ENCODE measurements at places on chromosomes 3 and 15.

DNA sequence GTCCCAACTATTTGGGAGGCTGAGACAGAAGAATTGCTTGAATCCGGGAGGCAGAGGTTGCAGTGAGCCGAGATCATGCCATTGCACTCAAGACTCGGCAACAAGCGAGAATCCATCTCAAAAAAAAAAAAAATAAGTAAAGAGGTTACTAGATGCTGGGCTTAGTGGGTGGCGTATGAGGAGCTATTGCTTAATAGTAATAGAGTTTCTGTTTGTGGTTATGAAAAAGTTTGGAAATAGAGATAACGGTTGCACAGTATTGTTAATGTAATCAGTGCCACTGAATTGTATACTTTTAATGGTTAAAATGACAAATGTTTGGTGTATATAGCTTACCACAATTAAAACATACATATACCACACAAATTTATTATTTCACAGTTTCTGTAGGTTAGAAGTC is 14.7 kb upstream of the HHATL start:
- DNase-seq, result no peak

- DNase-seq, result no peak
These were observed 251.1 kb upstream of the ST8SIA2 start for GRCh38 chr15:92142242-92143232.

DNA sequence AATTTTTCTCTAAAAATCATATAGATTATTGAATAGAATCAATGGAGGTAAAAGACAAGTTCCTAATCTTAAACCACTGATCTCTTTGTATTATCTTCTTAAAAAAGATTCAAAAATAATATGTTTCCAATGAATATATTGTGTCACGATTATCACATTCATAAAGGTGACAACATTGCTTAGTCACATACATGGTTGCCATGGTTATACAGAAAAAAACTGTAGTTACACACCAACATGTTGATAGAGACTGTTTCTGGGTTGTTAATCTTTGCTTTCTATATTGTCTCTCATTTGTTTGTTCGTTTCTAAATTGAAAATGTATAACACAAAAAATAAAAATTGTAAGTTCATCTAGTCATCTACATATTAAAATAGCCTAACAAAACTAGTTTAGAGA is 376.0 kb upstream of the ALCAM start:
- no peak for DNase-seq

DNA sequence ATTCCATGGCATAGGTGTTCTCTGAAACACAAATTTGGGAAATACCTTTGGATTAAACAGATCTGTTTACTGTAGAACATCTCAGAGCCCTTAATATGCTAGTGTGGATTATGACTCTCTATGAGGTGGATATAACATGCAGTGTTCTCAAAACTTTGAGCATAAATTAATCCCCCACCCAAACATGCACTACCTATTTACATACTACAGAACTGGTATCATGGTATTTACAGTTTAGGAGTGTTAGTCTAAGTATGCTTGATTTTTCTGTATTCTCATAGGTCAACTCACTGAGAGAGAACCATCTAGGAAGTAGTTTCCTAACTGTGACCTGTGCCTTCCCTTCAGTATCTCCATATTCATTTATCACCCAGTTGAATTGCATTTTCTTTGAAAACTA is 30.9 kb upstream of the ZNF609 start:
- DNase-seq, result no peak

DNA sequence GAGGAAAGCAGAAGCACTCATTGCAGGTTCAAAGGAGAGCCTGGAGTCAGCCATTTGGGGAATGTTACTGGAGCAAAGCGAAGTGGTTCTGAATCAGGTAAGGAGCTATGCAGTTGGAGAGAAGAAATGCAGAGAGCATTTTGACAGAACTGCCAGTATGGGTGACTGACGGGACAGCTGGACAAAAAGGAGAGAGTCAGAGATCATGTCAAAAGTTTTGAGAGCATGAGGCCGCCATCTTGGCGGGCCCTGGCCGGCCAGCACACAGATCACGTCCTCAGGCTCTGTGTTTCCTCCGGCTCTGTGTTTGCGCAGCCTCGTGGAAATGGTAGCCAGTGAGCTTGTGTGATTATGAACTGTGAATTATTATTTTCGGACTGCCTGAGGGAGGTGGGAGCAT is 29.8 kb upstream of the UBE3A start:
- DNase-seq, result no peak

GRCh38 chr3:5035692-5036391 is 56.6 kb downstream of the BHLHE40 start:
- no peak for DNase-seq

GRCh38 chr3:15345066-15345607 is 12.8 kb upstream of the SH3BP5 start:
- DNase-seq, result no peak

DNA sequence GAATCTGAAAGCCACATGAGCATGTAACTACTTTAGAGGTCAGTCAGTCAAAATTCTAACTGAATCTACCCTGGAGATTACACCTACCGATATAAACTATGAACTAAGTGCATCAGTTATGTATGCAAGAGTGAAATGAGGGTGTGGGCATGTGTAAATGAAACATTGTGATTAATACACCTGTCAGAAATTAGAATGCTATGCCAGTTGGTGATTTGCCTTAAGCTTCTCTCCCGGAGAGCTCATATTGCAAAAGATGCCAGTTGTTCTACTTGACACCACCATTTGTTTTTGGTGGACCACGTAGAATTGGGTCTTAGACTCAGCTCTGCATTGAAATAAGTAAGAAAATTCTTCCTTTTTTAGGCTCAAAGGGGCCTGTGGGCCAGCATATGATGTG is 91.0 kb upstream of the KBTBD8 start:
- no peak for DNase-seq

DNA sequence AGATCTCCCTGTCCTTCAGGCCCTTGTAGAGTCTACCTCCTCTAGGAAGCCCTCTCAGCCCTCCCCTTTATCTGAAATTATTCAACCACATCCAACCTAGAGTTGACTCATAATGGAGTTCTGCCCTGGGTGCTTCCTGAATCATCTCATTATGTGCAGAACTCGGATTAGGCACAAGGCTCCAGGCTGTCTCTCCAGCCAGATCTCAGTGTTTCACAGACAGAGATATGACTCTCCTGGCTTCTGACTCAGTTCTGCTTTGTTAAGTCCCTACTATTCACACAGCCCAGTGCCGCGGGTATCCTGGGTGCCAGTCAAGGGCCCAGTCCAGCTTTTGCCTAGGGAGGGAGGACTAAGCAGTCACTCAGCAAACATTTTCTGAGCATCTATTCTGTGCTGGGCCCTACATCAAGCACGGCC is 9.3 kb downstream of the STRA6 start:
- DNase-seq, result no peak

- DNase-seq, result no peak
These were observed 30.1 kb upstream of the MNS1 start for GRCh38 chr15:56495053-56495452.

DNA sequence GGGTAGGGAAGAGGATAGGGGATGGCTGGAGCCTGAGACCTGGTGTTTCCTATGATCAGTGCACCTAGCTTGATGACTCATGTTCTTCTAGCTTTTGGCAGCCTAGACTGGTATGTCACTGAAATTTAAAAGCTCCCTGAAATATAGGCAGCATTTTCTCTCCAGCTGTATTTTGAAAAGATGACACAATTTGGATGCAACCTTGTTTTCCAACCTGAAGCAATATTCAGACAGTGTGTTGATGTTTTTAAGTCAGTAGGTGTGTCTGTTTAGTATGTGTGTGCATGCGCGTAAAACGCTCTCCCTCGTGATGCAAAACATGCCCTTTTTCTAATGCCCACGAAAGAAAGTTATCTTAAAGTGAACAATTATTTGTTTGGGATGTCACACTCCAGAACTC is 58.5 kb downstream of the RPL22L1 start:
- DNase-seq, result no peak

DNA sequence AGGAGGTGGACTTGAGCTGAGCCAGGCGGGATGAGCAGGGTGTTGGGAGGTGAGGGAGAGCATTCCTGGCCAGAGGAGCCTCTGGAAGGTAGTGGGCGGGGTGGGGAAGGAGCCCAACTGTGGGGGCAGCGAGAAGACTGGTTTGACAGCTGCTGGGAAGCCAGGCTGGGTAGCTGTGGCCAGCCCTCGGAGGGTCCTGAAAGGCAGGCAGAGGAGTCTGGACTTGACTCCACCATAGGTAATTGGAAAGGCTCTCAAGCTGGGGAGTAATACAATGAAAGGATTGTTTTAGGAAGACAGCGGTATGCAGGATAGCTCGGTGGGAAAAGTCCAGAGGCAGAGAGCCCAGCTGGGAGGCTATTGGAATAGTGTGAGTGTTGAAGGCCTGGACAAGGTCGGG is 17.2 kb downstream of the EPHB3 start:
- no peak for DNase-seq

- peak; percentile 53 for DNase-seq
These were observed 6.9 kb upstream of the PPP1R2 start for GRCh38 chr3:195549931-195550519.

- no peak for DNase-seq
These were observed 110.4 kb downstream of the EDEM1 start for GRCh38 chr3:5297895-5298294.

- no peak for DNase-seq
These were observed 28.1 kb upstream of the CD200R1L start for GRCh38 chr3:112874725-112875124.

GRCh38 chr3:55267206-55267930 is 219.7 kb downstream of the WNT5A start:
- DNase-seq, result no peak

DNA sequence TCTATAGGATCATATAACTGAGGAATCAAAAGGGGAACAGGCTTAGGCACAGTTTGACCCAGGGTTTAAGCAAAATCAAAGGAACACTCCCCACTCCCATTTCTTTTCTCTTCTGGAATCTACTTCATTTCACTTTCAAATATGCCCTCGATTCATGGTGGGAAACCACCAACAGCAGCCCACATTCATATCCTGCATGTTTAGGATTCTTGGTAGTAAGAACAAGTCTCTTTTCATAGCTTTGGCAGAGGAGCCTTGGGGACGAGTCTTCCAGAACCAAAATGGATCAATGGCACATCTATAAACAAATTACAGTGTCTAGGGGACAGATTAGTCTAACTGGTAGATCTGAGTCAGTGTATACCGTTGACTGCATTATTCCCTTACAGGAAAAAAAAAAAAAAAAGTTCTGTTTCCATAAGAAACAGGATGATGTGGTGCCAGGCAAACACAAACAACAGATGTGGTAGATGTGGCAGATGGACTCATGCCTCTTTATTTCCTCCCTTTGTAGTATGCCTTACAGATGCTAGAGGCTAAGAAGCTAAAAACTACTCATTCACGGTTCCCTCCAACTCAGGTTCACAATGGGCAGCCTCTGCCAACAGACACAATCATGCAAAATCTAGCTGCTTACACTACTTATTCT is 578.3 kb upstream of the ADAMTS9 start:
- DNase-seq, result no peak

DNA sequence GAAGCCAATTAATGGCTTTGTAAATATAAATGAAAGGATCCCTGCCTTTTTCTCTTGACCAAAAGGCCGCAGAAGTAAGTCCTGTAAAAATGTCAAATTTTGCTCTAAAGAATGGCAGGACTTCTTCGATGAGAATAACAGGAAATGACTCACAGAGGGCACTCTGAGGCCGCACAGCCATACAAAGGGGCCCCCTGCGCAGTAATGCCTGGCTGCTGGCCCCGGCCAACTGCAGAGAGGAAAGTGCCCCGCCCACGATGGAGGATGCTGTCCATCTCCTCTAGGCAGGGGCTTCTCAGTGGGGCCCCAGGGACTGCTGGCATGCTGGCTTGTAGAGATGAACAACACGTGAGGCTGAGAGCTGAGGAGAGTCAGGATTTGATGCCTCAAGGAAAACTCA is 18.1 kb upstream of the SCN10A start:
- DNase-seq, result no peak

GRCh38 chr15:67945951-67946700 is 106.3 kb upstream of the RNU6-1 start:
- no peak for DNase-seq

- no peak for DNase-seq
These were observed 123.2 kb upstream of the GOLGA8J start for GRCh38 chr15:29959384-29960137.

DNA sequence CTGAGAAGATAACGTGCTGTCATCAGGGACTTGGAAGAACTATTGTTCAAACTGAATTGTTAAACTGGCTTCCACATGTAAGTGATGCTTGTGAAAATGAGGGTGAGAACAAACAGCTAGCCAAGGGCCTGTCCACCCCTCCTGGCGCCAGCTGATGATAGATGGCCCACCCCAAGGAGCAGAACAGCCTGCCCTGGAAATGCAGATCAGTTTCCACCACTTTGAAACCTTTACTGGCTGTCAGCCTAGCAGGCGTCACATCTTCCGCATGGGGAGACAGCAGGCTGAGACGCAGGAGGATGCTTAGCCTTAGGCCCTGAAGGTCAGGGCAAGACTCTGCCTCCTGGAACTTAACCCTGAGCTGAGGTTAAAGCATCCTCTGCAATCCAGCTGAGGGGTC is 6.4 kb upstream of the SLC51B start:
- DNase-seq, result no peak

DNA sequence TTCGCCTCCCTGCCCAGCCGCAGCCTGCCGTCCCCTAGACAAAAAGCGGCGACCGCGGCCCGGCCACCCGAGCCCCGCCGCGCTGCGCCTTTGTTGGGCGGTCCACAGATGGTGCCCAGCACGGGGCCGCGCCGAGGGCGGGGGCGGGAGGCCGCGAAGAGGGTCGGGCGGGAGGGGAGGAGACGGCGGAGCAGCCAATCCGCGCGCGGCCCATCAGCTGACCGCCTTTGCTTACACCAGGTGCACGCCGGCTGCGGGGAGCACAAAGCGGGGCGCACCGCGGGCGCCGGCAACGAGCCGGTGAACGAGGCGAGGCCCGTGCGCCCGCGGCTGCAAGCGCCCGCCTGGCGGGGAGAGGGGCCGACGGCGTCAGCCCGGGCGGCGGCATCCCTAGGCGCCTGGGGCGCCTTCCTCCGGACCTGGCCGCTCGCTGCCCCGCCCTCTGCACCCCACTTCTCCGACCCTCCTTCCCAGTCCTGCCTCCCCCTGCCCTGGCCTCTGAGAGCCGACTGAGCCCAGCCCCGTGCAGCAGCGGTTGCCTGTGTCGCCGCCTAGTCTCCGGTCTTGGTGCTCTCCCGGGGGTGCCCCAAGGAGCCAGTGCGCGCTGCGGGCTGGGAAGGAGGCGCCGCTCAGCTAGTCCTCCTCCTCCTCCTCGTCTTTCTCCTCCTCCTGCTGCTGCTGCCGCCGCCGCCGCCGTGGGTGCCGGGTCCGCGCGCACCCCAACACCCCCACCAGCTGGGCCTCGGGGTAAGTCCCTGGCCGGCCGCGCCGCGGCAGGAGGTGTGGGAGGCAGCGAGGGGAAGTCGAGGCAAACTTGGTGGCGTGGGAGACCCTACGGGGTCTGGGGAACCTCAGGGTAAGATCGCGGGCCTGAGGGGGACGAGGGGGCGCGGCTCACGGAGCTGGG is at the start of gene LRRN1:
TSS of gene LRRN1 (plus strand) at position 259 of the 907 bp plus-strand sequence. CDS start 45,211 bp downstream, outside the sequence.
- DNase-seq, result no peak

DNA sequence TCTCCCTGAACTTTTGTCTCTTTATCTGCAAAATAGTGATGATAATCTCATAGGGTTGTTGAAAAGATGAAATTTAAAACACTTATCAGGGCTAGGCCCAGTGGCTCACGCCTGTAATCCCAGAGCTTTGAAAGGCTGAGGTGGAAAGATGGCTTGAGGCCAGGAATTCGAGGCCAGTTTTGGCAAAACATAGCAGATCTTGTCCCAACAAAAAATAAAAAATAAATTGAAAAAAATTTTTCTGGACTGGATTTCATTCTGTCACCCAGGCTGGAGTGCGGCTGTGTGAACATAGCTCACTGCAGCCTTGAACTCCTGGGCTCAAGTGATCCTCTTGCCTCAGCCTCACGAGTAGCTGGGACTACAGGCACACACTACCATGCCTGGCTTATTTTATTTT is 29.6 kb downstream of the LMLN start:
- DNase-seq, result no peak

Measured in stimulated activated CD4-positive, alpha-beta T cell treated with anti-CD3 and anti-CD28 coated beads, TNF-alpha, amount 100 ng/mL, for 1 hour (primary cell).